Activated effector memory CD4-positive, alpha-beta T cell treated with anti-CD3 and anti-CD28 coated beads, Interleukin-2, amount 50 U/mL, for 16 hours (primary cell): ENCODE measurements at places on chromosomes 1 and 21.

DNA sequence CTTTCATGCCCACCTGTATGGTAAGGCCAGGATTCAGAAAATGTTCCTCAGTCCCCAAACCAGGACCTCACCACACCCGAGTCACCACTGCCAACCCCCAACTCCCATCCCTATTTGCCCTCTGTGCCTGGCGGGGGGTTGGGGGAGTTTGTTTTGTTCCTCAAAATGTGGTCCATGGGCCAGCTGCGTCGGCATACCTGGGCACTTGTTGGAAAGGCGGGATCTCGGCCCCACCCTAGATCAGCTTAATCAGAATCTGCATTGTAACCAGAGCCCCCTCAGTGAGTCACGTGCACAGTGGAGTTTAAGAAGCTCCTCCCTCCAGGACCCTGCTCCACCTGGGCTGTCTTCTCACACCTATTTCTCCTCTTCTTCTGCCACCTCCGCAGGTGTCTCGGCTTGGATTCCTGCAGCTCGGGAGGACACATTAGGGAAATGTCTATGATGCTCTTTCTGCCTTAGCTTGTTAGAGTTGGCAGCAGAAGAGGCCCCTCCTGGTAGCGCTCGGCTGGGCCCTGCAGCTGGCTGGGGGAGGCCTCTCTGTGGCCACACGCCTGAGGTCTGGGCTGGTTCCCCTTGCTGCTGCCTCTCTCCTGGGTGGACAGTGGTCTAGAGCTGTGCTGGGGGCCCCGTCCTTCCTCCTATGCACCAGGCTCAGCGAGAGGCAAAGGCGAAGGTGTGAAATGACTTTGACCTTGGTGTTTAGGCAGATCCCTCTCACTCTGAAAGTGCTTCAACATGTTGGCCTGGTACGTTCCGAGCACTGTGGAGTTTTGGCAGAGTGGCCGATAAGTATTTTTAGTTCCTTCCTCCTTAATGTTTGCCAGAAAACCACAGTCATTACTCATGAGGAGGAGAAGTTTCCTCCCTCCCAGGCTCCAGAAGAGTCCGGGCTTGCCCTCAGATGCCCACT lies 41.8 kb upstream of the CAMTA1 start:
- peak; percentile 64 for DNase-seq

DNA sequence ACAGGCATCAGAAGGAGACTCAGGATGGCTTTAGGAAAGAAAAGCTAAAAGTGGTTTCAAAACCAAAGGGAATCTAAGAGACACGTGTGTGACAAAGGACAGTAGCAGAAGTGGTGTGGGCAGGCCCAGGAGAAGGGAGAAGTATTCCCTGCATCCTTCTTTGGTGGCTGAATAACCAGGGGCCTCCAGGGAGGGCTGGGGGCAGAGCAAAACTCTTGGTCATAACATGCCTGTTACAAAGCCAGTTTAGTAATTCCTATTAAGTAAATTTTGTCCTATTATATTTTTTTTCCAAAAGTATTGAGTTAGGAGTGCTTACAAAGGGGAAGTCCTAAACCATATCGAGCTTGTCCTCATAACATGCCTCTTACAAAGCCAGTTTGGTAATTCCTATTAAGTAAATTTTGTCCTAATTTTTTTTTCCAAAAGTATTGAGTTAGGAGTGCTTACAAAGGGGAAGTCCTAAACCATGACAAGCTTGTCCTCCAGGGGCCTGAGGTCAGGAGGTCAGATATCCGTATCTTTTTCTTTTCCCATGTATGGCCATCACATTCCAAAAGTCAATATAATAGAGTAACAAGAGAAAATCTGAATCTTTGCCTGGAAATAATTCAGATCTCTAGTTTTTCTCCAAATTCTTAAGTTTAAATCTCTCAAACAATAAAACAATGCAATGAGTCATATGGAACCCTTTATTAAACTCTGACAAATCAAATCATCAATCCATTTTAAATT lies 509.2 kb downstream of the LTN1 start:
- DNase-seq = no peak

DNA sequence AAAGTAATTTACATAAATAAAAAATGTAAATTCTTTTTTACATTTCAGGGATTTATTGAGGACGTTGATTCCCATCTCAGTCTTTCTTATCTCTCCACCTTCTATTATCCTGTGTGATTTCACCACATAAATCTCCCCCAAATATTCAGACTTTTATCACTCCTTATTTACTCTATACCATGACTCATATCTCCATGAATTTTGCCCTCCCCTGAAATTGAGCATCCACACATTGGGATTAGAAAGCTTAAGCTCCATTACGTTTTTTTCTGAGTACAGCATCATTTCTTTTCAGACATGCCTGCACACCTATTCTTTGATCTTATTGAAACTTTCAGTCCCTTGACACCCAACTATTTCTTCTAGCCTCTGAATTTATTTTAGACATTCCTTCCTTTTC lies 111.2 kb downstream of the IFI44 start:
- no peak for DNase-seq

- DNase-seq = no peak
Observed at GRCh38 chr21:46617267-46618051, 12.6 kb upstream of the S100B start.

DNA sequence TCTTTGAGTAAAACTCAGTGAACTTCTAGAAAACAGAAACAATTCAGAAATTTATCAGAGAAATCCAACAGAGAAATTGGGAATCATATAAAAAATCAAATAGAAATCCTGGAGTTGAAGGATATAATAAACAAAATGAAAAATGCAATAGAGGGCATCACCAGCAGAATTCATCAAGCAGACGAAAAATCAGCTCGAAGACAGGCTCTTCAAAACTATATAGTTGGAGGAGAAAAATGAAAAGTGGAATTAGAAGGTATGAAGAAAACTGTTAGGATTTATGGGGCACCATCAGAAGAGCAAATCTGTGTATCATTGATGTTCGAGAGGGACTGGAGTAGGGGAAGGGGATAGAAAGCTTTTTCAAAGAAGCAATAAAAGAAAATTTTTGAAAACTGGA lies 121.5 kb upstream of the GPR52 start:
- DNase-seq = no peak

- DNase-seq = no peak
Observed at GRCh38 chr1:96979304-96980268, 258.0 kb downstream of the PTBP2 start.

DNA sequence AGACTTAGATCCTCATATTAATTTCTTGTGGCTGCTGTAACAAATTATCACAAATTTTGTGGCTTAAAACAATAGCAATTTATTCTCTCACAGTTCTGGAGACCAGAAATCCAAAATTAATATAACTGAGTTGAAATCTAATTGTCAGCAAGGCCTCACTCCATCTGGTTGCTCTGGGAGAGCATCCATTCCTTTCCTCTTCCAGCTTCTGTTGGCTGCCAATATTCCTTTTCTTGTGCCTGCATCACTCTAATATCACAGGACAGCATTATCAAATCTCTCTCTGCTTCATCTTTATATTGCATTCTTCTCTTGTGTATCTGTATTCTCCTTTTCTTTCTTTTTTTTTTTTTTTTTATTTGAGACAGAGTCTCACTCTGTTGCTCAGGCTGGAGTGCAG lies 9.3 kb downstream of the SLC35A3 start:
- DNase-seq = no peak

GRCh38 chr1:3790500-3790923 lies 5.8 kb downstream of the LRRC47 start:
- DNase-seq = no peak

- DNase-seq = no peak
Observed at GRCh38 chr1:34398916-34399275, 222.2 kb downstream of the C1orf94 start.

- DNase-seq = no peak
Observed at GRCh38 chr1:20100632-20101355, 18.5 kb downstream of the PLA2G2D start.

- no peak for DNase-seq
Observed at GRCh38 chr1:221069178-221069903, 190.1 kb downstream of the HLX start.

DNA sequence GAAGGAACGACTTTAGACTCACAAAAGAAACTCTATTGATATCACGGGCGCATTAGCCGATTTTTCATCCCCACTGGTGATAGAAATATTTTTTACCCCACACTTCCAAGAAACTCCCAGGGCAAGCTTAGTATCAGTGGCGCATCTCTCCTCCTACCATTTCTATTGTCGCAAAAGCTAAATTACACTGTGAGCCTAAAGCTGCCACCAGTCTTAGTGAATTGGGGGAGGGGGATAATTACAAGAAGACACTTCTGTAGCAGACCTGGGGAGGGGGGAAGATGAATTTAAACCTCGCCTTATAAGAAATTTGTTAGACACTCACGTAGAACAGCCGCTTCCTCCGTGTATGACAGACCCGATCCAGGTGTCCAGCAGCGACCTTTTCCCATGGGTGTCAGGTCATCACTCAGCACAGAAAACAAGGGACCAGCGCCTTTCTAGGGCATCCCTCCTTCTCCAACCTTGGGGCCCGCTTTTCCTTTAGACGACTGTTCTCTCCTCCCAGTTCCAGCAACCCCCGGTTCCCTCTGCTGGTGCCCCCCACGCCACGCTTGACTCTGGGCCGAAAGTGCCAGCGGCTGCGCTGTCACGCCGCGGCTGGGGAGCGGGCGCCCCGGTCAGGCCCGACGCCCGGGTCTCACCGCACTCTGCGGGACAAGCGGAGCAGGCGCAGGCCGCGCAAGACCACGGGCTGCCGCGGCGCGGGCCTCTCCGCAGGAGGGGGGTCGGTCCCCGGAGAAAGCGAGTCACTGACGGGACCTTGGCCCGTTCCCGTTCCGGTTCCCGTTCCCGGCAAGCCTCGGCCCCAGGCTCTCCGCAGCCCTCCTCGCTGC lies 821 bp downstream of the PHC2 start:
- DNase-seq = no peak

GRCh38 chr1:84365225-84366221 lies 32.8 kb upstream of the DNASE2B start:
- no peak for DNase-seq

DNA sequence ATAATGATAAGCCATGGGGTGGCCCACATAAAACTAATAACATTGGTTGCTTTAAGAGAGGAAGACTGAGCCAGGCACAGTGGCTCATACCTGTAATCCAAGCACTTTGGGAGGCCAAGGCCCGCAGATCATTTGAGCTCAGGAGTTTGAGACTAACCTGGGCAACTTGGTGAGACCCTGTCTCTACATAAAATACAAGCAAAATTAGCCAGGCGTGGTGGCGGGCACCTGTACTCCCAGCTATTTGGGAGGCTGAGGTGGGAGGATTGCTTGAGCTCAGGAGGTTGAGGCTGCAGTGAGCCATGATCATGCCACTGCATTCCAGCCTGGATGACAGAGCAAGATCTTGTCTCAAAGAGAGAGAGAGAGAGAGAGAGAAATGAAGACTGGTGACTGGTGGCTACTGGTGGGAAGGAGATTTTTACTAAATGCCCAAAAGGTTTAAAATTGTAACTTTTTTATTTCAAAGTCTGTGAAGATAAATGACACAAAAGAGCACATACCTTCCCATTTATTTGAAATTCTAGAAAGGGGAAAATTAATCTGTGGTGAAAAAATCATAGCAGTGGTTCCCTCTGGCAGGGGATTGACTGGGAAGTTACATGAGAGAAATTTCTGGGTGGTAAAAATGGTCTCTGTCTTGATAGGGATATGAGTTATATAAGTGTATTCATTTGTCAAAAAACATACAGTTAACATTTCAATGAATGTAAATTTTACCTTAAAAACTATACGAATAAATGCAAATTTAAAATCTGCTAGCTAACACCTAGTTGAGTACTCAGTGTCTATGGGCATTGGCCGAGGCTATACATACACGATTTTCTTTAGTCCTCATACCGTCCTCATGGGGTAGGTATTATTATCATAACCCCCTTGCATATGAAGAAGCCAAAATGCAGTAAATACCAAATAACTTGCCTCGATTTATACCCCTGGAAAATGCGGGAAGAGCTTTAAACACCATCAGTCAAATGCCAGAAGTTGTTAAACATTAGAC lies 2.2 kb upstream of the NBPF1 start:
- no peak for DNase-seq

DNA sequence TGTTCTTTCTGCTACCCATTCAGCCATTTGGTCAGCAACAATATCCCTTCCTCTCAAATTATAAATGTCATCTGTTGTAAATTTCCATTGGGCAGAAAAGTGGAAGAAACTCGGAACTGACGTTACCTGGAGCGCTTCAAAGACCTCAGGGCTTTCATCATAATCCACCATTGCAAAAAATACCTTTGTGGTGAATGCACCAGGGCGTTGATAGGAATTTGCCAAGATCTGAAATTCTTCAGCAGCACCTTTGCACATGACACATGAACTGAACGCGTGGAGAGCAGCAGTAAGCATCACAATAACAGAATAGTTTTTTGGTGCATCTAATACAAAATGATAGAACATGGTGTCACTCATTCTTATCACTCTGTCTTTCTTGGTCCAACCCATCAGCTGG lies 3.1 kb upstream of the TEKT2 start:
- DNase-seq = no peak

GRCh38 chr1:59138402-59138801 lies 158.5 kb upstream of the FGGY start:
- DNase-seq = no peak

DNA sequence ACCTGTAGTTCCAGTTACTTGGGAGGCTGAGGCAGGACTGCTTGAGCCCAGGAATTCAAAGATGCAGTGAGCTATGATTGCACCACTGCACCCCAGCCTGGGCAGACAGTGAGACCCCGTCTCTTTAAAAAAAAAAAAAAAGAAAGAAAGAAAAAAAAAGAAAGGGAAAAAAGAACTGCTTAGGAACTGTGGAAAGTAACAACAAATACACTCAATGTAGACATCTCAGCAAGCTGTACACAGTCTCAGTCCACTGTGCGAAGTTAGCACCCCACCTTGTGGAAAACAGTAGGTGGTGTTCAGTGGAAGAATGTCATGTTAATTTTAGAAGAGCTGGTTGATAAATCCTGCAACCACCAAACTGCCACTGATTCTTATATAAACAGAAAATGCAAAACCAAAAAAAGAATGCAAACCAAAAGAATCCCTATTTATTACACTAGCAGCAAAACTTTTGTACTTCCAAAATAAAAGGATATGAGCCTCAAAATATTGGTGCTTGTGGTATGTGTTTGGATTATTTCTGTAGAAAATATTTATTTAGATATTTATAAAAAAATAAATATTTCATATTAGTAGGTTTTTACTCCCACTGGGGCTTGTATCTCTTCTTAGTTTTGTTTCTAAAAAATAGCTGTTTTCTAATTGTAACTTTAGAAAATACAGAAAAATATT lies 31.1 kb downstream of the ALG14 start:
- DNase-seq = no peak

DNA sequence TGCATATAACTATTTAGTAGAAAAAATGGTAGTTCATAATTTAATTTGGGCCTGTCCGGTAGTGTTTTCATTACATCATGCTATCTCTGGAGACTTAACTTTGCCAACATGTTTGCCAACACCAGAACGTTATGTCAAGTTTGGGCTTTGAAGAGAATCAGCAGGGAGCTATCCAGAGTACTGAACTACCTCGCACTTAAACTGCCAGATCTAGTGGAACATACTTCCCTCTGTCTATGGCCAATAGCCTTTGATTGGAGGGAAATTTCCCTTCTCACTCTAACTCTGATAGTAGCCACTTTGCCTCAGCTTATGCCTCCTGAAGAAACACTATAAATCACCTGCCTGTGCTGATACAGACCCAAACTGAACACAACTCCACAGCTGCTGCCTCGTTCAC lies 10.0 kb downstream of the LRRC53 start:
- no peak for DNase-seq

GRCh38 chr1:25715888-25716287 lies 84.1 kb upstream of the SELENON start:
- DNase-seq = peak; percentile 30

GRCh38 chr1:185733818-185734735 lies at the start of gene HMCN1:
TSS of gene HMCN1 (plus strand) at chr1:185734391. CDS start at chr1:185734780, 389 bp downstream.
- peak; percentile 64 for DNase-seq

- no peak for DNase-seq
Observed at GRCh38 chr1:165328136-165328535, 28.4 kb downstream of the LMX1A start.

- DNase-seq = no peak
Observed at GRCh38 chr1:206463137-206463536, 7.1 kb upstream of the IKBKE start.
